RWPE1 (cell line): ENCODE measurements at places on chromosomes 2 and 18.
A peak's percentile ranks its signal among the peaks of the same experiment; 100 is the strongest.

- no peak for DNase-seq
Observed at GRCh38 chr2:219687882-219688559, 60.6 kb downstream of the SLC4A3 start.

GRCh38 chr2:221896505-221897151, 324.5 kb upstream of the EPHA4 start:
- peak; percentile 4 for DNase-seq

DNA sequence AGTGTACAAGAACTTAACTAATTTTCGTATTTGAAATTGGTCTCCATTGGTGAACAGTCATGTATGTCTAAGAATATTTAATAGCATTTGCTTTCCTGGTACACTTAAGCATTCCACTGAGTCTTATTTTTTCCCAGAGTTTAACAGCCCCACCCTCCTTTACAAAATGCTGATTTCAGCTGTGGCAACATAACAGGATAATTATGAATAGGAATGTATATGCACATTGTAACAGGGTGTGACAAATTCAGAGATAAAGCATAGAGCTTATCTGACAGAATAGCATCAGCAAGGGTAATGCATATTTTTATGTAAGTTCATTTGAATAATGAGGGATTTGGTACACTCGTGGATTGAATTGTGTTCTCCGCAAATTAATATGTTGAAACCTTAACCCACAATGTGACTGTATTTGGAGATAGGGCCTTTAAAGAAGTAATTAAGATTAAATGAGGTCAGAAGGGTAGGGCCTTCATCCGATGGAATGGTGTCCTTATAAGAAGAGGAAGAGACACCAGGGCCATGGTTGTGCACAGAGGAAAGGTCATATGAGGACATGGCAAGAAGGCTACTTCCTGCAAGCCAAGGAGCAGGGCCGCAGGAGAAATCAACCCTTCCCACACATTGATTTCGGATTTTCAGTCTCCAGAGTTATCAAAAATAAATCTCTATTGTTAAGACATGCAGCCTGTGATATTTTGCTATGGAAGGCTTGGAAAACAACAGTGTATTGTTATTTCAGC, 439.7 kb upstream of the CDH20 start:
- DNase-seq: no peak

- DNase-seq: no peak
Observed at GRCh38 chr2:194883711-194884110, 773.3 kb upstream of the SLC39A10 start.

DNA sequence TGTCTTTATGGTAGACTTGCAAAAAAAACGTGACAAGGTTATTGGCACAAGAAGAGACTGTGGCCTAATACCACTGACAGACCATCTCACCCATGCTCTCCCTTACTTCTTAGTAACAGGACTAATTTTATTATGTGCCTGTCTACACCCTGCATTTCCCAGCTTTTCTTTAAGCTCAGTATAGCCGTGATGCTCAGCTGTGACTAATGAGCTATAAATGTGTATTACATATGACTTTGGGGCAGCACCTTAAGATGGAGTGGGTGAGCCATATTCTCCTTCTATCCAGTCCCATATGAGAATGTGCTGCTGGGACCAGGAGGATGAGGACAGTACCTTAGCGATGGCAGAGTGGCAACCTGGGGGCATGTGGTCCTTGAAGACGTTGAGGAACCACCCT, 293.5 kb downstream of the RNF144A start:
- DNase-seq: no peak

DNA sequence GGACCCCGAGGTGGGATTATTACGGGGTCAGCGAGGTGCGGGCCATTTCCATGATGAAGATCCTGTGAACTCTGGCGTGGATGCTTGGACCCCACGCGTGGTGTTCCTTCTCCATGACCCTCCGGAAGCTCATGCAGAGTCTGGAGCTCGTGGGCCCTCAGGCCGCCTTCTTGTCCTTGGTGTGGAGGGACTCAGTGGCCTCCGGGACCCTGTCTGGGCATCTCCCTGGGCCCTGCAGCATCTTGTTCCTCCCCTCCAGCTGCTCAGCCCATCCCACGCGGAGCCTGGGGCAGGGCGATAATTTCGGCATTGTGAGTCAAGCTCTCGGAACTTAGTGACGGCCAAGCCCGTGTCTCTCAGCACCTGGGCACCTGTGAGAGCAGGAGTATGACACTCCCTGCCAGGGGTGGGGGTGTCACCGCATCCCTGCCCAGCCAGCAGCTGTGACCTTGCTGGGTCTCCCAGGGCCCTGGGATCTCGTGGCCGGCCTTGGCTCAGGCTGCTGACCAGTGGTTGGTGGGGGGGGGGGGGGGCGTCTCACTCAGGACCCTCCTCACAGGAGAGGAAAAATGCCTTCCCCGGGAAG, 24.6 kb downstream of the RTP5 start:
- peak; percentile 75 for DNase-seq

GRCh38 chr2:160381425-160381951, 112.1 kb downstream of the RBMS1 start:
- no peak for DNase-seq

DNA sequence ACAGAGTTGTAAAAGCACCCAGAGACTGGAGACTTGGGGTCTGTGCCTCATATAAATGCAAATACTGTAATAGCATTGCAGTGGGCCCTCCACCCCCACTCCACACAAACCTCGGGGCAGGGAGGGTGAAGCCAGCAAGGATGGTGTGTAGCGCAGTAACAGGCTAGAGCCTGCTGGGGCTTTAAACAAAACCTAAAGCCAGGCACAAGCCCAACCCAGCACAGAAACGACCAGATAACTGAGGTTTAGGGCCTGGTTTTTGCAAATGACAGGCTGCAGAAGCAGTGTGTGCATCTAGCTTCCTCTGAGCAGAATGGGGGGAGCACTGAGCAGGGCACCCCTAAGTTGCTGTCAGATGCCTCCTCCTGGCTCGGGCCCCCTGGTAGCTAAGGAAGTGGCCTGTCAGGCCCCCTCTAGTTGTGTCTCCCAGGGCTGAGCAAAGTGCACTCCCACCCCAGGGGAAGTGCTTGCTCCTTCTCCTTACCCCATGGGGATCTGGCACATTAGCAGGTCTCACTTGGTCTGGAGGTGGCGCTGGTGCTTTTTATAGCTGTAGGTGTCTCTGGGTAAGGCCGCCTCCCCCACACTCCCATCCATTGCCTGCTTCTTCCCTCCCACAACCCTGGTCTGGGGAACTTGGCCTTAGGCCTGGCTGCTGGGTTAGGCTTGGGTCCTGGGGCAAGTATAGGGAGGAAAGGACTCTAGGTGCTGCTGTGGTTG, 135.1 kb downstream of the CELF4 start:
- DNase-seq: no peak

GRCh38 chr2:224561234-224562005, 23.7 kb downstream of the CUL3 start:
- no peak for DNase-seq

DNA sequence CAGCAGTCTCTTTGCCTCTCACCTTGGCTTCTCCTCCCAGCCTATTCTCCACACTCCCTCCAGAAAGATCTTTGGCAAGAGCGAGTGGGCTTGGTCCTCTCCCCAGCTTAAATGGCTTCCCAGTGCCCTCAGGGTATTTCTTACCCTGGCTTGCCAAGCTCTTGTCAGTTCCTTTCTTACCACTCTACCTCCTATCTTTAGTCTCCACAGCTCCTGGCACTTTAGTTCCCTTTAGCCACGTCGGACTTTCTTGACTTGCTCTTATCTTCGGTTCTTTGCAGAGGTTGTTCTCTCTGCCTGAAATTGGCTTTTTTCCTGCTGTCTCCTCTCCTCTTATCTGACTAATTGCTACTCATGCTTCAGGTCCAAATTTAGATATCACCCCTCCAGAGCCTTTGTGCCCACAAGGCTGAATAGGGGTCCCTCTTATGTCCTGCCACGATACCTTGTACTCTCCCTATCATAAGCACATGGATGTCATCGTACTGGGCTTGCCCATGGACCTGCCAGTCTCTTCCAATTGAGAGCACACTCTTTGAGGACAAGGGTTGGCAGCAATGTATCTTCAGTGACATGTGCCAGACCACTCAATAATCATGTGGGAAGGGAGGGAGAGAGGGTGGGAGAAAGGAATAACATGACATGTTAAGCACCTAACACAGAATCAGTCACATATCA, 131.7 kb upstream of the CTAGE1 start:
- no peak for DNase-seq

DNA sequence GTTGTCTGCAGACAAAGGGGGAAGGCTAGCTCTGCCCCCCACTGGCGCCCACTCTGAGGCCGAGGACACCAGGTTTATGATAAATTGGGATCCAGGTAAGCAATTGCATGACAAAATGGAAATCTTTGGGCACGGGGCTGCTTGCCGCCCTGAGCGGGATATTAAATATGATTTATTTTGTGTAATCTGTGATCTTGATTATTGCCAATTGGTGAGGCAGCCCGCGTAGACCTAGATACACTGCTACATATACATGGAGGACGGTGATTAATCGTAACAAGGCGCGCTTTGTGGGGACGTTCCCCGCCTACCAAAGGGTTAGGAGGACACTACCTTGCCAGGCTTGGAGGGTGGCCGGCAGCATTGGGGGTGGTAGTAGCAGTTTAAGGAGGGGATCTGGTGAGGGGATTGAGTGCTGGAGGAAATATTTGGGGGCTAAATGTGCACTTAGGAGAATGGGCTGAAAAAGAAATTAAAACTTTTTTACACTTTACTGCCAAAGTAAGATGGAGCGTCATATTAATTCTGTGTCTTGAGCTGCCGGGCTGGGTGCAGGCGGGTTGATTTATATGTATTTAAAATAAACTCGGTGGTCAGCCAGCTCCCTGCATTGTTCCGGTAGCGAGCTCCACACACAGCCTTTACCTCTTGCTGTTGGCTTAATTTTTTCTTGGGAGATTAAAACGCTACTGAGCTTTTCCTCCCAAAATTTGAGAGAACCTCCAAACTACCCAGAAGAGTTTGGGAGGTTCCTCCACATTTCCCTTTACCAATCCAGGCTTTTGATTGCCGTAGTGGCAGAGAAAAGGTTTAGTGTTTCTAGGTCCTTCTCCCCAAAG, 4.1 kb downstream of the HOXD3 start:
- no peak for DNase-seq

- no peak for DNase-seq
Observed at GRCh38 chr2:51027442-51027841, 4.5 kb downstream of the NRXN1 start.

DNA sequence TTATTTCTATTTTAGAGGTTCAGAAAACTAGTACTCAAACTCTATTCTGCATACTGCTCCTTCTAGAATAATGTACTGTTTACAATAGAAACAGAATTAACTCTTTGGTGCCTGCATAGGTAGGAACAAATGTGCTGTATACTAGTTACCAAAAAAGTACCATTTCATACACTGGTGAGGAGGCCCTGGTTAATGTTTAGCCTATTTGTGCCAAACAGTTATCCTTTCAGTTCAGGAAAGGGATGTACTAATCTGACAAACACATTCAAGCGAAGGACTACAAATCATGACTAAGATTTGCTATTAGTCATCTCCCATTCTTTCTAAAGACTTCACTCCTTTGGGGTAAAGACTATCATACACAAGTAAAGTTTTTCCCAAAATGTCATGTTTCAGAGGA, 47.4 kb downstream of the EXOC6B start:
- peak; percentile 71 for DNase-seq

- no peak for DNase-seq
Observed at GRCh38 chr2:32418778-32419177, 62.0 kb downstream of the BIRC6 start.

DNA sequence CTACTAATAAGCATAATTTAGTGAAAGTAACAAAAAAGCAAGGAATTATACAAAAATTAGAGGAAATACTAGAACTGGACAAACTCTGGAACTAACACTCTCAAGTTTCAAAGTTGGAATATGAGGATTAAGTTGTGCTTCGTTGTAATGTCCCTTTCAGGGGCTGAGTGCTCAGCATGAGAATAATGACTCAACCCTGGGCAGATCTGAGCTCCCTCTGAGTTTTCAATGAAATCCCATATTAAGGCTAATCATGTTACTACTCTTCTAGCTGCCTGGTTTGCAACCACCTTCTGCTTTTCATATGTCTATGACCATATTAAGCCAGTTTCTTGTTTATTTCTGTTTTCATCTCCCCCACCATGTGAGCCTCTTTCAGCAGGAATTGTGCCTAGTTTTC, 274.9 kb upstream of the LRRTM4 start:
- no peak for DNase-seq

DNA sequence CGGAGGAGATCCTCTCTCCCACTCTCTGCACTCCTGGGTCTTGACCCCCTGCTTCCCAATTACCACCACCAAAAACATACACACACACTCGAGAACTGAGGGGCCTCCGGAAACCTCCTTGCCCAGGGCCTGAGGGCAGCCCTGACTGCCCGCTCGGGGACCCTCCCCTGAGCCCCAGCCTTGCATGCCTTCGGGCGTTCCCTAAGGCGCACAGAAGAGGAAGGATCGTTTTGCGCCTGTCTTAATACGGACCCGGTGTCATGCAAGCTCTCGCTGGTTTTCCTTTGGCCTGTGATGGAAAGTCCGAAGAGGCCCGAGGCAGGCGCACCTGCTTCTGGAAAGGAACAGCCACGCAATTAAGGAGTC, 19.8 kb downstream of the POU3F3 start:
- DNase-seq: no peak

GRCh38 chr2:221120643-221121042, 451.5 kb downstream of the EPHA4 start:
- DNase-seq: no peak

DNA sequence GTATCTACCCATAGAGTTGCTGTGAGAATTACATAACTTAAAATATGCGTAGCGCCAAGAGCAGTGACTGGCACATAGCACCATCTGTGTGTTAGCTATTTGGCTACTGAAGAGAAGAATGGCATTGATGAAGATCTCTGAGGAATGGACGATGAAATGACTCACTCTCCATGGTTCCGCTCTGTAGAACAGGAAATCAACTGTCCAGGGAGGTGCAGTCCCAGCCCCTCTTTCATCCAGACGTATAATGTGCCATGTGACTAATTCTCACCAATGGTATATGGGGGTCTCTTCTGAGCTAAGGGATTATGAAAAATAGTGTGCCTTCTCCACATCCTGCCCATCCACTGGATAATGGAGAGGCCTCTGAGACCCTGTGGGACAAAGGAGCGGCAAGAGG, 254.8 kb downstream of the CYP26B1 start:
- DNase-seq: no peak

GRCh38 chr18:49071778-49072177, 121.0 kb upstream of the SMAD7 start:
- no peak for DNase-seq

DNA sequence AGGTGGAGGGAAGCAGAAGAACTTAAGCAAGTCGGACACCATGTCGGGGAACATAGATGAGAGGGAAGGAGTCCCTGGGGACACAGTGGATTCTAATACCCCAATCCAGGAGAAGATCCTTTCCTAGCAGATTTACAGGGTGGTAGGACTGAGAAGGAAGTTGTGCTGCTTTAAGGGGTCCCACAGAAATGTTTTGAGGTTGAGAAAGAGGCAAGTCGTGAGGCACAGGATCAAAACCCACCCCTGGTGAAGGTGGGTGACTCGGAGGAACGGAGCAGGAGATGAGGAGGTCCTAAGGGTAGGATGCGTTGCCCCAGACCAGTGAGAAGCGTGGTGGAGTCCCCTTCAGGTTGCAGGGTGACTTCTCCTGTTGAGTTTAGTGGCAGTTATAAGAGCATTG, 32.7 kb downstream of the DCDC2C start:
- DNase-seq: no peak
